ENCODE measurements at places on chromosomes 12 and 14.
A peak's percentile ranks its signal among the peaks of the same experiment; 100 is the strongest.

GRCh38 chr12:123148655-123149054 lies 2.2 kb downstream of the PITPNM2 start:
- no peak for DNase-seq

- no peak for DNase-seq
Measured at GRCh38 chr12:28253161-28253641, 62.9 kb downstream of the CCDC91 start.

- no peak for DNase-seq
Measured at GRCh38 chr12:31890295-31891285, 68.6 kb upstream of the RESF1 start.

GRCh38 chr14:64708148-64709004 lies 4.2 kb downstream of the PLEKHG3 start:
- no peak for DNase-seq

- DNase-seq: no peak
Measured at GRCh38 chr14:69850086-69850735, 29.0 kb upstream of the SMOC1 start.

DNA sequence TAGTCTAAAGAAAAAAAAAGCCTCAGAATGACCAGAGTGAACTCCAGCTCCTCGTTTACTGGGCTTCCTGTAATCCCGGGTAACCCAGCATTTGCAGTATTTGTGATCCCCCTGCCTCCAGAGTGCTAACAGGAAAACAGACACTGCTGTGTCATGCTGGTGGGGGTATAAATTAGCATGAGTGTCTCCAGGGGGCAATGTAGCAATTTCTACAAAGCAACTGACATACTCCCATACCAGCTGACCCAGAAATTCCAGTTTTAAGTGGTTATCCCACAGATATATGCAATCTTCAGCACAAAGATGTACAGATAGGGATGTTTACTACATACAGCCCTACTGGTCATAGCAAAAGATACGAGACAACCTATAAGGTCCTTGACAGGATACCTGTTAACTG lies 18.8 kb downstream of the TTC7B start:
- DNase-seq: peak; percentile 36

- no peak for DNase-seq
Measured at GRCh38 chr12:1758887-1759286, 61.5 kb upstream of the LRTM2 start.

GRCh38 chr14:66237741-66238140 lies 248.4 kb upstream of the CCDC196 start:
- DNase-seq: no peak

- no peak for DNase-seq
Measured at GRCh38 chr14:61536661-61537562, 158.4 kb upstream of the HIF1A start.

DNA sequence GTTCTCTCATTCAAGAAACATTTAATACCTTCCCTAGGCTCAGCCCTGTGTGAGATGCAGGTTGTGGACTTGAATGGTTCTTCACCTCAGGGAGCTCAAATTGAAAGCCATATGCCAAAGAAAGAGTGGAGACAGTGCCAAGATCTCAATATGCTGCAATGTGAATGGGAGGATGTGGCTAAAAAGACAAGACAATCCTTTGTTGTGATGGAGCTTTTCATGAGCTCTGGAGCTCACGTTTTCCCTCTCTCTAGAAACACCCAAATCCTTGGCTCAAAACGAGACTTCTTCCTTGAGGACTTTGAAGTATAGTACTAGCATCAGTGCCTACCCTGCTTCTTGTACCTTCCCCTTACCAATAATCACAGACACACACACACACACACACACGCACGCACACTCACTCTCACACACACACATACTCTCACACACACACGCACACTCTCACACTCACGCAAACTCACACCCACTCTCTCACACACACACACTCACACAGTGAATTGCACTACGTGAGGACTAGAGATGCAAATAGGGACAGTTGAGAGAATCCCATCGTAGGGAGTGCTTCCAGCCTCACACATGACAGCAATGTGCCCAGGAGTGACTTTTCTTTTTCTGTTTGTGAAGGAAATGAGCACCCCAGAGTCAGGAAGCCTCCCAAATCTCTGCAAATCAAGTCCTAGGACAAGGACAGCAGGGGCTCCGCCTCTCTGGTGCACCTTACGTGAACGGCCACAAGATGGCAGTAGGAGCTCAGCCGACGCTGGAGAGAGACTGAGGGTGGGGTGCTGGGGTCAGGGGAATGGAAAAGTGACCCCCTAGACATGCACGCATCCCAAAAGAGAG lies 231.4 kb downstream of the PCNX1 start:
- no peak for DNase-seq

DNA sequence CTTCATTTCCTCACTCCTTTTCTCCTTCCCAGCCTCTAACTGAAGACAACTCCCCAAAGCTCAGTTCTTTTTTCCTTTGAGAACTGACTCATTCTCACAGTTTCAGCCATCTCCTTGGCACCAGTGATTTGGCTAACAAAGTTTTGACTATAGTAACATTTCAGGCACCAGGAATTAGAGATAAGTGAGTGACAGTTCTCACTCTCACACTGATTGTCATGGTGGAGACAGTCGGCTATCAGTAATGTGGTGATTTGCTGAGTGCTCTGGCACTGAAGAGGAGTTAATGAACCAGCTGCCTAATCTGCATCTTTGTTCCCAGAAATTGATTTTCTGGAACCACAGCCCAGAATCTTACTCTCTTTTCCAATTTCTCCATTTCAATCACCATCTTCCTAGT lies 29.5 kb downstream of the HELB start:
- no peak for DNase-seq

- DNase-seq: no peak
Measured at GRCh38 chr14:58816416-58817115, 178.8 kb downstream of the DACT1 start.

- DNase-seq: no peak
Measured at GRCh38 chr14:102462391-102462790, 47.2 kb downstream of the ANKRD9 start.

GRCh38 chr12:27822076-27822712 lies 42.2 kb upstream of the MANSC4 start:
- peak; percentile 67 for DNase-seq

GRCh38 chr12:49294086-49294803 lies 702 bp upstream of the PRPH start:
- no peak for DNase-seq

GRCh38 chr14:96586921-96587822 lies 85.0 kb downstream of the PAPOLA start:
- DNase-seq: no peak

GRCh38 chr12:124481257-124481750 lies 86.1 kb downstream of the NCOR2 start:
- no peak for DNase-seq

DNA sequence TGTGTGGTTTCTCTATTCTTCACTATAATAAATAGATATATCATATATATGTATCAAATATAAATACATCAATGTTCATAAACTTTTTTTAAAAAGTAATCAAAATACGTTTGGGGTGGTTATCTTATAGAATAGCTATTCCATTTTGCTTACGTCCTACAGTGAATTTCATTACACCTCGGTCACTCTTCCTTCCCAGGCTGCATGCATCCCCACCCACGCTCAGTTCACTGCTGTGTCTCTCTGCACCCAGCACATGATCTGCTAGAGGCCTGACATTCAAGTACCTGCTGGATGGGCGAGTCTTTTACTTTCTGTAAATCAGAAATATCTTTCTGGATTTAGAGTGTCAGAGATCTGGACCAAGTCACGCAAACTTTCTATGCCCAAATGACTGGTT lies 3.6 kb downstream of the STX2 start:
- no peak for DNase-seq

GRCh38 chr12:6230321-6231110 lies 30.3 kb downstream of the CD9 start:
- DNase-seq: no peak

DNA sequence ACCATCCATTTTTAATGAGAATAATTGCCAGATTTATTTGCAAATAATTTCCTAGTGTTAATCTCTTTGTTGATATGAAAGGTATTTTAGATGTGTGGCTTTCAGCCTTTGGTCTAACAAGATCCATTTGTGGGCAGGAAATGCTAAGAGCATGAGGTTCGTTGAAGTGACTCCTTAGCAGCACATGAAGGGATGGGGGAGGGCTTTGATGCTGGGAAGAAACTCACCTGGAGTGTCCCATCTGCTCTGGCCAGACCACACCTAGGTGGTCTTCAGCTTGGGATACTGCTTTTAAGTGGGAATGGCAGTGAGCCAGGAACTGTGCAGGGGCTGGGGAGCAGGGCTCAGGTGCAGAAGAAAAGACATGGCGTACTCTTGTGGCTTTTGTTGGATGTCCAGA lies 13.6 kb downstream of the SFSWAP start:
- no peak for DNase-seq

GRCh38 chr12:60335745-60336144 lies 739.9 kb downstream of the SLC16A7 start:
- DNase-seq: peak; percentile 34

- DNase-seq: no peak
Measured at GRCh38 chr12:117105902-117106301, 6.7 kb upstream of the TESC start.

DNA sequence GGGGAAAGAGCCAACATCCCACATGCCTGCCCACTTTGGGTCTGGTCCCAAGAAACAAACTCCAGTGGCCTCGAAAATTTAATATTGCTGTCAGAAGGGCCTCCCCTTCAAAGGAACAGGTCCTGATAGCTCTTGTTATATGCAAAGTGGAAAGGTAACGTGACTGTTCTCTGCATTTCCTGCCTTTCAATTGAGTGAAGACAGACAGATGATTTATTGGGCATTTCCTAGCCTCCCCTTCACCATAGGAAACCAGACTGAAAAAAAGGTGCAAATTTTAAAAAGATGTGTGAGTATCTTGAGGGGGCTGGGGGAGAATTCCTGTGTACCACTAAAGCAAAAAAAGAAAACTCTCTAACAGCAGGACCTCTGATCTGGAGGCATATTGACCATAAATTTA lies 235.2 kb downstream of the ZFP36L1 start:
- DNase-seq: no peak

DNA sequence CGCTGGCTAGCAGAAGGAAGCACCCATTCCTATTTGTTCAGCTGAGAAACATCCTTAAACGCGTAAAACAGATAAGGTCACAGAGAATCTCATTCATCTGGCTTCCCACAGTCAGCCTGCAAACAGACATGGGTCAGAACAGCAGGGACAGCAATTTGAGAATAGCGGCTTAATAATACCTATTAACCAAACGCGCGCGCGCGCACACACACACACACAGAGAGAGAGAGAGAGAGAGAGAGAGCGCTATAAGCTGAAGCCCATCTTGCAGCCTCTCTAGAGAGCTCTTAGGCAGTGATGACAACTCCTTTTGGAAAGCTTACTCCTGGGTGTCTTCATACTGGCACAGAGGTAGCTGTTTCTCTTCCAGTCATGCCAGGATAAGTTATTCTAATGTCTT lies 26.4 kb downstream of the TMEM132D start:
- DNase-seq: no peak

- DNase-seq: no peak
Measured at GRCh38 chr14:45810152-45810872, 557.3 kb upstream of the MIS18BP1 start.

DNA sequence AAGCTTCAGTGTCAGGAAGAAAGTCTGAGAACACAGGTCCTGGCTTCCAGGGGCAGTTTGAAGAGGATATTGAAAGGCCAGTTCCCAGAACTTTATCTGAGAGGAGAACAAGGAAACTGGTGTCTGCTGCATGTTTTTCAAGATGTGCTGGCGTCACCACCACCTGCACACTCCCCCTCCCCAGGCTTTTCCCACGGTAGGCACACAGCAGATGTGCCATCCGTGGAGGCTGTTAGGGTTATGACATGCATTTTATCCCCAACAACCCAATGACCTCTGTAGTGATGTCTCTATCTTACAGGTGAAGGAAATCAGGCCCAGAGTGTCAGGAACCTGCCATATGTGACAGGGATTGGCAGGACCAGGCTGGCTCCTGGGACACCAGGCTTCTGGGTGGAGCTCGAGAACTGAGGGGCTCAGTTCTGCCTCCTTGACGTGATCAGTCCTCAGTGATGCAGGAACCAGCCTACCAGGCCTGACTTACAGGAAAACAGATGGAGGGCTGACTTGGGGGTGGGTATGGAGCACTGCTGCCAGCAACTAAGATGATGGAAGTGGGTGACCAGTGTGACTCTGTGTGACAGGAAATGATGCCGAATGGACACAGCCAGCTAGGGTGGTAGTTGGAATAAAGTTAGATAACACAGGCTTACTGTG lies 16.8 kb downstream of the SLC25A47 start:
- DNase-seq: no peak

GRCh38 chr14:76131071-76131965 lies 20.4 kb upstream of the GPATCH2L start:
- no peak for DNase-seq

DNA sequence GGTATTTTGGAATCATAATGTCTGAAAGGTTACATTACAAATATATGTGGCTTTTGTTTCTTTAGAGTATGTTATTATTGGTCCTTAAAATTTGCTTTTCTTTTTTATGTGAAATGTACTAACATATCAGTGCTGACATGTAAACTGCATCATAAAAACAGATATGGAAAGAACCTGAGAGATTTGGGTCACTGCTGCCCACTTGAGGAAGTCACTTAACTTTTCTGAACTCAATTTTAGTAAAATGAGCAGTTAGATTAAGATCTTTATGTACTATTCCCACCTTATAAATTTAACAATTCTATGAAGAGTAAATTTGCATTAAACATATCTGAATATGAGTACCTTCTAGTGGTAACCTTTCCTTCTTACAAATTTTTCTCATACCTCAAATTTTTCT lies 7.5 kb downstream of the PTGR2 start:
- no peak for DNase-seq

DNA sequence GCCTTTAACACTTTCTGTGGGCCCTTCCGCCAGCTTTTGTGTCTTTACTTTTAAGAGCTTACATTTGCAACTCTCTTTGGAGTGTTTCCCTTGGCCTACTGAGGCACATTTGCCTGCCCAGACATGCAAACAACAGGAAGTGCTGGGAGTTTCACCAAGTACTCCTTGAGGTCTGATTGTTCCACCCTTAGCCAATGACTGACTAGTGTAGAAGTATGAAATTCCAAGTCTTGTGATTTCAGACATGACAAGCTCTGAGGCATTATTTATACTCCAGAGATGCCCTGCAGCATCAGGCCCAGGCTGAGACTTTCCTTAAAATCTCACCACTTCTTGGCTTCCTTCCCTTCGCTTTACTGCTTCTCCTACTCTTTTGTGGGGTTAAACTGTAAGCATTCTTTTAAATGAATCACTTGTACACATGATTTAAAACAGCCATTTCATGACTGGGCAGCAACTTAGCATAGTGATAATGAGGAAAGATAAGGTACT lies 174.1 kb downstream of the SLC6A15 start:
- DNase-seq: peak; percentile 60

DNA sequence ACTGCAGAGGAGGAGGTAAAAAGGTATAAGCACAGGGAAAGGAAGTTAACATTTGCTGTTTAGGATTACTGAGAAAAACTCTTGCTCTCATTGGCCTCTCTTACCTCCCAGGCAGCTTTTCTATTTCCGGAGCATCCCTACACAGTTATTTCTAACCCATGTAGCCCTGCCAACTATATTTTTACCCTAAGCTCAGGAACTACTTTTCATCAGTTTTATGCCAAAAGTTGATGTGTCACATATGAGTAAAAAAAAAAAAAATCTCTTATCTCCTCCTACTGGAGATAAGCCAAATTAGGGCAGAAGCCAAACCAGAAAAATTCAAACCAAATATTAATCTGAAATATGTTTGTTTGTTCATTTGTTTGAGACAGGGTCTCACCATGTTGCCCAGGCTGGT lies 34.4 kb upstream of the PSMA6 start:
- DNase-seq: no peak

GRCh38 chr14:28681681-28682080 lies 84.9 kb upstream of the FOXG1 start:
- DNase-seq: no peak
